ENCODE measurements at places on chromosomes 7 and 10. TPM values are rescaled to one million over a fixed set of nuclear protein-coding genes. Genes with fewer than 3 reads are reported as not detected.

DNA sequence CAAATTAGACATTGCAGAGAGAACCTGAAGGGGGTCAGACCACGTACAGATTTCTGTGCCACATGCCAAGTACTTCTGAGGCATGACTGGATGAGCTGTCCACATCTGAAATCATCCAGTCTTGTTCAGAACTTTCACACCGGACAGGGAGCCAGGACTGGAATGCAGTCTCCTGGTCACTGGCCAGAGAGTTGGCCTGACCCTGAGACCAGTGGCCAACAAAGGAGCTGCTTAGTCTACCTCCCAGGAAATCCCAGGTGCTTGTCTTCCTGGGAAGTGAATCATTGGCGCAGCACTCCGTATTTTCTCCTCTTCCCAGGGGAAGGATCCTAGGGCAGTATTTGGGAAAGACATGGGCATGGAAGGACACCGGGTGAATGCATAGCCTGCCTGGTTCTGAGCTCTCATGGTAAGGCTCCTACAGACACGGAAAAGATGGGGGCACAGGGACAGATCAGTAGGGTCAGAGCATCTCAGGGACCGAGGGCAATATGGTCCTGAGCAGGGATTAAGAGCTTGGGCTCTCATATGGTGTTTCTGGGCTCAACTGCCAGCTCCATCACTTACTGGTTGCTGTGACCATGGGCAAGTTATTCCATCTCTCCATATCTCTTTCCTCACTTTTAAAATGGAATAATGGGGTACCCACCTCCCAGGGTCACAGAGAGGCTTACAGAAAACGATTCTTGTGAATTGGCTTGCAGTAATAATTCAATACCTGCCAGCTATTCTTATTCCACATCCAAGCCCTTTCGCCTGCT, 1.3 kb upstream of the SCD start:
- peaks cover 31% of the 10 kb centered on the region for H3K4me1 ChIP-seq
- no peaks in the 10 kb centered on the region for H3K27me3 ChIP-seq
- H3K27ac ChIP-seq: peak overlapping the region; percentile 24
- no peaks in the 10 kb centered on the region for H3K36me3 ChIP-seq
- peak overlapping the region; percentile 82 for H3K4me3 ChIP-seq

GRCh38 chr10:29191674-29192073, 97.2 kb upstream of the LYZL1 start:
- no peaks in the 10 kb centered on the region for H3K4me1 ChIP-seq
- no peak for DNase-seq
- no peak overlapping the region for H3K27ac ChIP-seq
- H3K27me3 ChIP-seq: peaks cover 39% of the 10 kb centered on the region

DNA sequence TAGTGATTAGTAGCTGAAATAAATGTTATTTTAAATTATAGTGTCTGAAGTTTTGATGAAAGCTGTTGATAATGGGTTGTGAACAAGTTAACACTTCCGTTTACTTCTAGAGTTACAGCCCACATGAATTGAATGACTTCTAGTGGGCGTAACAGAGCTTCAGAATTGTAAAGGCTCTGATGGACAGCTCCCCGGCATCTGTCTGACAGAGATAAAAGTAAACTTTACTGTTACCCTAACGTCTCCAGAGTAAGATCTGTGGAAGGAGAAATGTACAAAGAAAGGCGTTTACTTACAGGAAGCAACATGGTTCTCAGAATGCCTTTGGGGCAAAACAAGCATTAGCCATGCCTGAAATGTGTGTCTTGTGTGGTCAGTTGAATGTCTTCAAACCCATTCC, 124.4 kb downstream of the ADARB2 start:
- H3K4me1 ChIP-seq: peaks cover 10% of the 10 kb centered on the region
- H3K36me3 ChIP-seq: no peaks in the 10 kb centered on the region
- H3K4me3 ChIP-seq: no peak overlapping the region
- no peak for DNase-seq

DNA sequence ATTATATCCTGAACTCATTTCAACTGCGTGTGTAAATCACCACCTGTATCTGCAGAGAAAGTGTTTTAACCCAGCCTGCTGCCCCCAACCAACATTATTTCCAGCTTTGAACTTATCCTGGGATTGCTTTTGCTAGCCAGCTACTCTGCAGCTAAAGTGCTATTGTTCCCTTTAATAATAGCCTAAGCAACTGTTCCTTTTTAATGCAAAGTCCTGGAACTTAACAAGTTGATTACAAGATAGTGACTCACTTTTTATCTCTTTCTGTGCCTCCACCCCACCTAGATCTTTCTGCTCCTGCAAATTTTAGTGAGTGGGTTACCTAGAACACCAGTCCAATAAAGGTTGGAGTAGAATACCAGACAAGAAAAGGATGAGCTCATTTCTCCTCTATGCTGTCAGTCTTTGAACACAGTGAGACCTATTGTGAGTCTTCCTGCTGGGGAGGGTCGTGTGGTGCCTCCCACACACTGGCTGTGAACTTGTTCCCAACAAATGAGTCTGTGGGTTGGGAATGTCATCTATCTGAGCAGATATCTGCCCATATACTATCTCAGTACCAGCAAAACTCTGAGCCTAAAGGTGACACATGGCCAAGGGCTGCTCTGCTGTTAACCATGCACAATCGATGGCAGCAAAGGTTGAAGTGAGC, 137.7 kb downstream of the FAM204A start:
- H3K27me3 ChIP-seq: peaks cover 24% of the 10 kb centered on the region
- H3K27ac ChIP-seq: no peak overlapping the region
- no peaks in the 10 kb centered on the region for H3K36me3 ChIP-seq
- no peak overlapping the region for H3K4me3 ChIP-seq
- no peak for DNase-seq

- H3K36me3 ChIP-seq: peaks cover 4% of the 10 kb centered on the region
- H3K27me3 ChIP-seq: no peaks in the 10 kb centered on the region
- H3K4me3 ChIP-seq: no peak overlapping the region
- DNase-seq: no peak
- no peaks in the 10 kb centered on the region for H3K4me1 ChIP-seq
Measured at GRCh38 chr10:91860885-91861284, 48.4 kb downstream of the FGFBP3 start.

DNA sequence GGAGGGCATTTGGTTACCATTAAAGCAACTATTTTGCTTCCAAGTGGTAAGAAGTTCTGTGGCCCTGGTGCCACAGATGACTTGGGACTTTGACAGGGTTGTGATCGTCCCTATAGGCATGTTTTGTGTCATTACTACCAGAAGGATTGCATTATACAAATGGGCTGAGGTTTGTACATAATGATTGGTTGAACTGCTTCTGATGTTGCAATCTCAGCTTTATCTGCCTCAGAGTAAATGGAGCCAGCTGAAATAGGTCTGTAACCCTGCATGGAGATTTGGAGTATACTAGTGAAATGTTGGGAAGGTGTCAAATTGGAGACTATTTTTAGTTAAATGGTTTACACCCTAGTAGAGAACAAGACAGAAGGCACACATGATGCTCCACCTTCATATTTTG, 46.1 kb upstream of the SEPTIN7 start:
- no peak overlapping the region for H3K27ac ChIP-seq
- peaks cover 8% of the 10 kb centered on the region for H3K4me1 ChIP-seq
- H3K4me3 ChIP-seq: no peak overlapping the region
- no peak for DNase-seq

- no peaks in the 10 kb centered on the region for H3K4me1 ChIP-seq
- H3K36me3 ChIP-seq: no peaks in the 10 kb centered on the region
- DNase-seq: no peak
- no peak overlapping the region for H3K4me3 ChIP-seq
- peaks cover 3% of the 10 kb centered on the region for H3K27me3 ChIP-seq
Measured at GRCh38 chr7:21200503-21200902, 227.4 kb upstream of the SP4 start.

DNA sequence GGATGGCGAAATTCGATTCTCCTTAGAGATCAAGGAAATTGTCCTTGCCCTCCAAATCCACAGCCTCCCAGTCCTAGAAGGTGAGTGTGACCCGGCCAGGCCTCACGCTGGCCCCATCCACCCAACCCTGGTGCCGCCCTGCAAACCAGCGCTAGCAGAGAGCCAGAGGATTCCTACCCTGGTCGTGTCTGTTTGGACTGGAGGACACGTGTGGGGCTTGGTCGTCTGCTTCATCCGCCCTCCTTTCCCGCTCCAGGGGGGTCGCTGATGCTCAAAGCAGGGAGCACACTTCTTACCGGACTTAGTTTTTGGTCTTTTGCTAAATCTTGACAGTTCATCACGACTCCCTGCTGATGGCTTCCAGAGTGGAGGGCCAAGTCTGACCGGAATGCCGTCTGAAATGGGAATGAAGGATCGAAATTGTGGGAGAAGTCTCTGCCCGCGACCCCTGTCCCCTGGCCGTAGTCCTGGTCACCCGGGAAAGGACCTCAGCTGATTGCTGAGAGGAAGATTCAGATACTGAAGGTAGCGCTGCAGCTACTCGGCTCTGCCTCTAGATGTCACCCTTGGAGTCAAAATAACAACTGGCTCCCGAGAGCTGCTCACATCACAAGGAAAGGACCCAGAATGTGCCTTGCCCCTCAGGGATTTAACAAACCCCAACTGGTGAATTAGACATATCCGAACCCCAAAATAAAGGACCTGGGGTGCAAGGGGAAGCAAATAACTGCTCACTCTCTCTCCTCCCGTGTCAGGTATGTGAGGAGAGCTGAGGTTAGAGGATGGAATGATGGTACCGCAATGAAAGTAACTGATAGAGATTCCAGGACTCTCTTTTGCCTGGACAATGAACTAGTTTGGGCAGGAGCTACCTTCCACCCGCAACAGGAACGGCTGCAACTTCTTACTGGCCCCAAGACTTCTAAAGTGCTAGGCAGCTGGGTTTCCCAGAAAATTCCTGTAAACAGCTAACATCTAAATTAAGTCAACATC, 23.5 kb upstream of the ORC5 start:
- no peak overlapping the region for H3K27ac ChIP-seq
- H3K4me3 ChIP-seq: no peak overlapping the region
- no peak for DNase-seq
- H3K36me3 ChIP-seq: no peaks in the 10 kb centered on the region
- H3K4me1 ChIP-seq: no peaks in the 10 kb centered on the region
- peaks cover 25% of the 10 kb centered on the region for H3K27me3 ChIP-seq

- H3K36me3 ChIP-seq: no peaks in the 10 kb centered on the region
- no peak overlapping the region for H3K27ac ChIP-seq
- no peaks in the 10 kb centered on the region for H3K4me1 ChIP-seq
- no peaks in the 10 kb centered on the region for H3K27me3 ChIP-seq
- H3K4me3 ChIP-seq: no peak overlapping the region
Measured at GRCh38 chr7:84139986-84140729, 54.4 kb downstream of the SEMA3A start.

GRCh38 chr10:30313579-30314350, 35.3 kb downstream of the MTPAP start:
- no peak overlapping the region for H3K4me3 ChIP-seq
- H3K27me3 ChIP-seq: no peaks in the 10 kb centered on the region
- no peaks in the 10 kb centered on the region for H3K36me3 ChIP-seq
- DNase-seq: no peak

DNA sequence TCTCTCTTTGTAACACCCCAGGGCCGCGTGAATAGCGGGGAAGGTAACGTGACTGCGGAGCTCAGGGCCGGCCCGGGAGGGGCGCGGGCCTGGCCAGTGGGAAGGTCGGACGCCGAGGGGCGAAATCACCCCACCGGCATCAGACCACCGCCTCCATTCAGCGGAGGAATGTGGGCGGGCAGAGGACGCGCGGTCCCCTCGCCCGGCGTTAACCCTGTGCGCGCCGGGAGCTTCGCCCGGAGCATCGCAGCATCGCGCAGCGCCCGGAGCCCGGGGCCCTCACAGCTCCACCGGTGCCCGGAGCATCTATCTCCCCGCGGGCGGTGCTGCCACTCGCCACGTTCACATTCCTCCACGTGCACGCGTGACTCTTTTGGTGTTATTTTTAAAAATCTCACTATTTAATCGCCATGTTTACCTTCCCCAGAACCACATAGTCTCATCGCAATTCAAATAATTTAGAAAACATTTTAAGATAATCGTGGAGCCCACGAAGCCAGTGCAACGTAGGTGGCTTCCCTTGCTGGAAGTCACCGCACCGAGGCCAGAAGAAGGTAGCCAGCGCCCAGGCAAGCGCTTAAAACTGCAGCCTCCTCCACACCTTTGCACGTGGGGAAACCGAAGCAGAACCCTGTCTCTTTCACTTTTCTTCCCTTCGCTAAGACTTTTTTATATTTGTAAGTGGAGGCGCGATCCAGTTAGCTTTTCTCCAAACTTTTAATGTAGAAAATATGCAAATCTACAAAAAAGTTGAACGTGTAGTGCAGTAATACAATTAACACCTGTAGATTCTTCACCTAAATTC, 21.8 kb downstream of the FGFBP3 start:
- peak; percentile 19 for DNase-seq
- peak overlapping the region; percentile 55 for H3K27ac ChIP-seq
- H3K4me1 ChIP-seq: peaks cover 7% of the 10 kb centered on the region
- peaks cover 11% of the 10 kb centered on the region for H3K27me3 ChIP-seq

GRCh38 chr7:47602272-47603004, 20.5 kb upstream of the TNS3 start:
- H3K4me3 ChIP-seq: no peak overlapping the region
- no peak for DNase-seq
- peak overlapping the region; percentile 27 for H3K27ac ChIP-seq
- H3K36me3 ChIP-seq: no peaks in the 10 kb centered on the region
- H3K4me1 ChIP-seq: peaks cover 33% of the 10 kb centered on the region

- H3K36me3 ChIP-seq: peaks cover 13% of the 10 kb centered on the region
- H3K27ac ChIP-seq: peak overlapping the region; percentile 97
- peaks cover 3% of the 10 kb centered on the region for H3K27me3 ChIP-seq
- H3K4me1 ChIP-seq: peaks cover 41% of the 10 kb centered on the region
- H3K4me3 ChIP-seq: no peak overlapping the region
Measured at GRCh38 chr10:72090326-72090725, 2.0 kb upstream of the SPOCK2 start.

- no peaks in the 10 kb centered on the region for H3K36me3 ChIP-seq
- H3K27ac ChIP-seq: no peak overlapping the region
- H3K27me3 ChIP-seq: peaks cover 10% of the 10 kb centered on the region
- H3K4me1 ChIP-seq: no peaks in the 10 kb centered on the region
- no peak overlapping the region for H3K4me3 ChIP-seq
Measured at GRCh38 chr10:49743464-49744075, 18.6 kb downstream of the OGDHL start.

- no peak for DNase-seq
- H3K27me3 ChIP-seq: no peaks in the 10 kb centered on the region
- H3K36me3 ChIP-seq: peaks cover 16% of the 10 kb centered on the region
- H3K27ac ChIP-seq: no peak overlapping the region
Measured at GRCh38 chr7:133275008-133275407, 22.1 kb downstream of the EXOC4 start.

DNA sequence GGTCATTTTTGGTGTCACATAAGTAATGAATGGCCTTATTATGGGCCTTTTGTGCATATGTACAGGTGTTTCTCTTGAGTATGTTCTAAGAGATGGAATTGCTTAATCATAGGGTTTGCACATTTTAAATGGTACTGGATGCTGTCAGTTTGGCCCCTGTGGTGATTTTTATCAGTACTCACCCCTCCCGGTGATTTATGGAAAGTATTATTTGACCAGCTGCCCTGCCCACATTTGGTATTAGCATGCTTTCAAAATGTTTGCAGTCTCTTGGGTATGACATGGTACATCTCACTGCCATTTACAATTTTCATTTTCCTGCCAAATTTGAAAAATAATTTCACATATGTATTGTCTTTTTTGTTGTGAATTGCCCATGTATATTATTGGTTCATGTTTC, 427.7 kb downstream of the LRMDA start:
- no peaks in the 10 kb centered on the region for H3K36me3 ChIP-seq
- H3K27me3 ChIP-seq: peaks cover 4% of the 10 kb centered on the region
- DNase-seq: no peak
- no peak overlapping the region for H3K27ac ChIP-seq
- no peak overlapping the region for H3K4me3 ChIP-seq

Gene ABCA13
- total RNA-seq: not detected

Gene BHLHA15
- total RNA-seq: not detected

Gene EXOC4
- total RNA-seq: 68.6 TPM

Gene LFNG
- 151 TPM for total RNA-seq

Gene SPDYE8
- total RNA-seq: not detected

Gene TMEM273
- 0.83 TPM for total RNA-seq

Gene LLCFC1
- not detected for total RNA-seq

Gene CELF2
- total RNA-seq: 174 TPM

Gene PLEKHS1
- total RNA-seq: not detected

Gene NXPH1
- total RNA-seq: not detected
